HepG2 (cell line): ENCODE measurements at places on chromosomes 3 and 15.

DNA sequence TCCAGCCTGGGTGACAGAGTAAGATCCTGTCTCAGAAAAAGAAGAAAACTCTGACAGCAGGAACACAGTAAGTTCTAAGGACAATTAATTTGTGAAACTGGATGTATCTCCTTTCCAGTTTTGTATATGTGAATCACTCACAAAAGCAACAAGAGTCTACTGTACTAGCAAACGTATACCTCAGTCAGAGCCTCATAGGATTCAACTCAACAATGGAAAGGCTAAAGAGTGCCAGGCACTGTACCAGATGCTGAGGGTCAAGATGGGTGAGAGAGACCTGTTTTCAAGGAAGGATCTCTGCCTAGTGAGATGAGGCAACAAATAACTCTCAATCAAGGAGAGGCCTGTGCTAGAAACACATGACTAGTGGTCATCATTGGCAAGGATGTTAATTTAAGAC lies 14.9 kb downstream of the TBL1XR1 start:
- no peak for DNase-seq

DNA sequence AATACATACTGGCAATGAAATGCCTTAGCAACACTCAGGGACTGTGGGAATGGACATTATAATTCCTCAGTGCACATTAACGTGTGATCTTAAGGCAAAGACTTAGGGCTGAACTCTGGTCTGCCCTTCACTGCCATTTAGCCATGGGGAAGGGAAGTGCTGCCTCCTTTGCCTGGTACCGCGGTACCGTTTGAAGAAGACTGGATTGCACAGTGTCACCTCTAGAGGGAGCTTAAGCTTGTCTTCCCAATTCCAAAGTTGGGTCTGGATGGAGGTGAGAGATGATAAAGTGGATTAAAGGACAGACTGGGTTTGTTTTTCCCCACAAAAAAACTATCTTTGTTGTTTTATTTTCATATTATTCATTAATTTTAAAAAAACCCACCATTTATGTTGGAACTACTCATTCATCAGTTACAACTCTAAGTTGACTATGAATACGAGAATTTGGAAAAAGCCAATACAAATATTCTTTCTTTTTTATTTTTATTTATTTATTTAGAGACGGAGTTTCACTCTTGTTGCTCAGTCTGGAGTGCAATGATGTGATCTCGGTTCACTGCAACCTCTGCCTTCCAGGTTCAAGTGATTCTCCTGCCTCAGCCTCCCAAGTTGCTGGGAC lies 60.0 kb upstream of the SYN2 start:
- DNase-seq, result peak; percentile 37

DNA sequence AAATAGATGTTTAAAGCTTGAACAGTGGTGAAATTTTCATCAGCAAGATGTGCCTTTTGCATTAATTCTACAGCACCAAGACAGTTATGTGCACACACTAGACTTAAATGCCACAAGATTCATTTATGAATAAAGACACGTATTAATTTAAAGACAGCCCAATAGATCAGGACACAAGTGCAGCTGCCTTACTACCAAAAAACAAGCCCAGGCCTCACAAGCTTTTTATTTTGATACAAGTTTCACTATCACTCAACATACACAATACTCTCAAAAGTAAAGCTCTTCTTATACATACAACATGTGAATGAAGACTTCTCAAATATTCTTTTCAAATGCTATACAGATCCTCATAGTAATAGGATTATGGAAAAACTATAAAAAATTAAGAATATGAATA lies 2.4 kb downstream of the ACAP2 start:
- no peak for DNase-seq

DNA sequence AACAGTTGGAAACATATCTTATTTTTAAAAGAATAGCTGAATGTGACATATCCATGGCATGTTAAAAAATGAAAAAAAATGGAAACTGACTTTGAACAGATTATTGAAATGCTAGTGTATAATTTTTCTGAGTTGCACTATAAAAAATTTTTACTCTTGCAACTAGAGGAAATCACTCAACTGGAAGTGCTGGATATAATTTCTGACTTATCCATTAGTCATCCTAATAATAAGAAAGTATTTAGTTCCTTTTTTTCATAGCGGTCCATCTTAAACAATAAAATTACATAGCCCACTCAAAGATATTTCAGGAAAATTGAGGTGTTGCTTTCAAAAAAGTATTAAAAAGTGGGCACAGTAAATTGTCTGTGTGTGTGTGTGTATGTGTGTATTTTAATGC lies 80.7 kb downstream of the MBNL1 start:
- no peak for DNase-seq
